ENCODE measurements at places on chromosomes 7 and 10. TPM values are rescaled to one million over a fixed set of nuclear protein-coding genes. Genes with fewer than 3 reads are reported as not detected.
A peak's percentile ranks its signal among the peaks of the same experiment; 100 is the strongest.

DNA sequence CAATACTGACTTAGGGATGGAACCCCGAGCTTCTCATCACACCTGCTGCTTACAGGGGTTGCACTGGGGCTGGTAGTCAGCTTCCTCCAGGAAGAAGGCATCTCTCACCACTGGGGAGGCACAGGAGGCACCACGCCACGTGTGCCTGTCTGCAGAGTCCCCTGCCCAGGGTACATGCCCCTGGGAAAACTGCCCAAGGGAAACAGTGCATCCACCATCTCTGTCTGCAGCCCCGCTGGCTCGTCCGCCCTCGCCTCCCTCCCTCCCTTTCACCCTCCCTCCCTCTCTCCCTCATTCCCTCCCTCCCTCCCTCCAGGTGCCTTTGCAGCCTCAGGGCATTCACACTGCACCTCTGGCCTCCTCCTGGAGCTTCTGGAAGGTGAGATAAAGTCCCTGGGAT is 101.1 kb downstream of the PTPRE start:
- H3K4me3 ChIP-seq, result no peak overlapping the region
- no peaks in the 10 kb centered on the region for H3K27me3 ChIP-seq

NPY4R gene
- total RNA-seq, result not detected

CCDC172 gene
- total RNA-seq, result not detected

DNA sequence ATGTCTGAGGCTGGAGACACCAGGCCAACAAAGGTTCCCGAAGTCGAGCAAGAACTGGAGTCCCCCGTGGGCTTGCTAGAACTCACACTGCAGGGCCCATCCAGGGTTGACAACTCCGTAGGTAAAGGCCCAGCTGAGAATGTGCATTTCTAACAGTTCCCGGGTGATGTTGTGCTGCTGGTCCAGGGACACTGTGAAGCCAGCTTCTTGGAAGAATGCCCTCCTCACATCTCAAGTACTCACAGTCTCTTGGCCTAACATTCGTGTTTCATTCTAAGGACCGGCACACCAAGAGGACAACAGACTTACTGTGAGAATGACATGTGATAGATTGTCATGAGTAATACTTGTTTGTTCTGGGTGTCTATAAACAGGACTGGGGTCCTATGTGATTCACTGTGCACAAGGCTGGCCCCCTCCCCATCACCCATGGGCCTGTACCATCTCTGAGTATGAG is 682.3 kb upstream of the IGFBP3 start:
- no peaks in the 10 kb centered on the region for H3K27me3 ChIP-seq
- peak overlapping the region; percentile 61 for H3K27ac ChIP-seq
- H3K4me1 ChIP-seq, result peaks cover 31% of the 10 kb centered on the region
- no peak for DNase-seq
- no peaks in the 10 kb centered on the region for H3K36me3 ChIP-seq

AKR1C3 gene
- 77.4 TPM for total RNA-seq

- no peak for DNase-seq
- no peaks in the 10 kb centered on the region for H3K27me3 ChIP-seq
- H3K36me3 ChIP-seq, result peaks cover 94% of the 10 kb centered on the region
- peak overlapping the region; percentile 86 for H3K27ac ChIP-seq
- peaks cover 57% of the 10 kb centered on the region for H3K4me1 ChIP-seq
These were observed 19.4 kb downstream of the PFKFB3 start for GRCh38 chr10:6221971-6222751.

- H3K27me3 ChIP-seq, result no peaks in the 10 kb centered on the region
- H3K27ac ChIP-seq, result no peak overlapping the region
- peaks cover 49% of the 10 kb centered on the region for H3K4me1 ChIP-seq
- H3K4me3 ChIP-seq, result peak overlapping the region; percentile 6
- no peaks in the 10 kb centered on the region for H3K36me3 ChIP-seq
These were observed 4.1 kb downstream of the FHIP2A start for GRCh38 chr10:114825513-114826253.

SPDYE5 gene
- not detected for total RNA-seq
